ENCODE measurements at places on chromosomes 6 and 20.

GRCh38 chr6:44397424-44398164, 10.1 kb downstream of the CDC5L start:
- DNase-seq = no peak

GRCh38 chr6:143501851-143502250, 9.7 kb downstream of the FUCA2 start:
- no peak for DNase-seq

DNA sequence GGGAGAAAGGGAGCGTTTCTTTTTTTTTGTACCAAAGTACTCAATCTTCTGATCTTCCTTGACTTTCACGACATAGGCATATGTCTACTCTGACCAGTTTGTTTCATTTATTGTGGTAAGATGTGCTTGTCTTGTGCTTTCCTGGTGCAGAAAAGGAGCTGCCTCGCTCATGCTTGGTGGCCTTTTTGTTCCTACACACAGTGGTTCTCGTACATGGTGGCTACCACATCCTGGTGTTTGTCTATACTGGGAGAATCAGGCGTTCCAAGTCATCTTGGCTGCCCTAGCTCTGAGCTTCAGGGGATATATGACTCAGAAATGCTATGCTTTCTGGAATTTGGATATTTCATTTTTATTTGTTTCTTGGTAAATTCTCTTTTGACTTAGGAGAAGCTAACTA, 31.8 kb downstream of the MYB start:
- DNase-seq = no peak

DNA sequence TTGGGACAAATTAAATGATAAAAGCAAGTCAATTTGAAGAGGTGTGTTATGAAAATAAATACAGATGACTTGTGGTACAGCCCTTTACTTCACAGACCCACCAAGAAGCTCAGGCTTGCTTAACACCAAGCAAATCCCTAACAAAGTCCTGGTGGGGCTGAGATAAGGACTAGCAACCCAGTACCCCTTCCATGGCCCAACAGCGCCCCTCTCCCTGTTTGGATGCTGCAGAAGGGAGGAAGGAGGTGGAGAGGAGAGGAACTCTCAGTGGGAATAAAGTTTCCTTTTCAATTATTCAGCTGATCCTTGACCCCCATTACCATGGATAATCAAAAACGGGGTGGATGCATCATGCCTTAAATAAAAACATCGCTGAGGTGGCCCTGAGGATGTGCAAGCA, 4.5 kb upstream of the ZNF831 start:
- DNase-seq = no peak

- no peak for DNase-seq
Observed at GRCh38 chr6:26184367-26184891, 97.2 kb downstream of the HFE start.

DNA sequence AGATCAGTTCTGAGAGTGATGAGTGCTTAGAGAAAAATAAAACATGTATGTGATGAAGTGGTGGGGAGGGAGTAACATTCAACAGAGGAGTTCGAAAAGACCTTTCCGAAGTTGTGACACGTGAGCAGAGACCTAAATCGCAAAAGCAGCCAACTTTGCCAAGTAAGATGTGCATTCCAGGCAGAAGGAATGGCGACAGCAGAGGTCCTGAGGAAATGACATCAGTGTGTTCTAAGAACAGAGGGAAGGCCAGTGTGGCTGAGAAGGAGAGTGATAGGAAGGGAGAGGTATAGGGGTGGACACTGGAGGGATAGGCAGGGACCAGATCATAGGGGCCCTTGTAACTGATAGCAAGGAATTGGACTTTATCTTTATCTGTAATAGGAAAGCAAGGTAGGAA, 51.3 kb downstream of the ADAT2 start:
- no peak for DNase-seq

GRCh38 chr6:9766240-9766915, 648.5 kb downstream of the TFAP2A start:
- no peak for DNase-seq

DNA sequence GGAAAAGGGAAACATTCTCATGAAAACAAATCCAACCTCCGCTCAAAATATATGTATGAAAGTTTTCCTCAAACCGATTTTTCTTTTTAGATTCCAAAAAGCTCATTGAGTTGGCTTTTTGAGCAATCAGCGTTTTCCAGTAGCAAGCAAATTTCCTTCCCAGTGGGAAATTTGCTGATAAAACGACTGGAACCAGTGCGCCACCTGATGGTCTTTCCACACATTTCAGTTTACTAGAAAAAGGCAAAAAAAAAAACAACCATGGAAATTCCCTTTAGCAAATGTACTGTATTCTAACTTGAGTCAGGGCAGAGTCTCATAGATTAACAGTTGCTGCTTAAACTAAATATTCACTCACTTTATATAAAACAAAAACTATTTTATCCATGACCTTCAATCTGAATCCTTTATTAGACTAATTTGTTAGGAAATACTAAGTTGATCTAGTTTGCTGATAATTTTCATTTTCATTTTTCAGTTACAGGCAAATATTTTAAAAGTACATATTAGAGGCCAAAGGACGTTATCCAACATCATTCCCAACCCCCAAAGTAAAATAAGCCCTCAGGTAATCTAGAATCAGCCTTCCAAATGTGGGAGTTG, 271.5 kb downstream of the FOXA2 start:
- no peak for DNase-seq

GRCh38 chr6:75590370-75590769, 11.3 kb upstream of the SENP6 start:
- no peak for DNase-seq

Data from stimulated activated CD4-positive, alpha-beta T cell treated with anti-CD3 and anti-CD28 coated beads, Interleukin-1b, Interleukin-23, amount 100 ng/mL, for 1 hour (primary cell).